ENCODE measurements at places on chromosomes 13 and 19. TPM values are rescaled to one million over a fixed set of nuclear protein-coding genes. Genes with fewer than 3 reads are reported as not detected.

DNA sequence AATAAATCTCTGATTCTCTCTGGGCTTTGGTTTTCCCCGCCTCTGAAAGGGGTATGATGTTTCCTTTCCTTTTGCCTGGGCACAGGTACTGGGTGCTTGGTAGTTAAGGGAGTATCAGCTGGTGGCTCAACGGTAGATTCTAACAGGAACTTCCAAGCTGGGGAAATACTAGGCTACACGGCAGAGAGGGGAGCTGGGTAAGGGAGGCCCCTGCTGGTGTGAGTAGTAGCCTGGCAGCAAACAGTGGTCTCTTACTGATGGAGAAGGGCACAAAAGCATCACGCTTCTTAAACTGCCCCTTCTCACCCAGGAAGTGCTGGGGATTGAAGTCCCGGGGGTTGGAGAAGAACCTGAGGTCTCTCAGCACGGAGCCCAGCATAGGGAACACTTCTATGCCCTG is 26.9 kb upstream of the CYP2A7 start:
- no peak for DNase-seq

GRCh38 chr13:20442375-20442774 is 83.3 kb downstream of the CRYL1 start:
- no peak for DNase-seq

Gene PDX1
- total RNA-seq: not detected

Gene ANKRD10
- 172 TPM for total RNA-seq

DNA sequence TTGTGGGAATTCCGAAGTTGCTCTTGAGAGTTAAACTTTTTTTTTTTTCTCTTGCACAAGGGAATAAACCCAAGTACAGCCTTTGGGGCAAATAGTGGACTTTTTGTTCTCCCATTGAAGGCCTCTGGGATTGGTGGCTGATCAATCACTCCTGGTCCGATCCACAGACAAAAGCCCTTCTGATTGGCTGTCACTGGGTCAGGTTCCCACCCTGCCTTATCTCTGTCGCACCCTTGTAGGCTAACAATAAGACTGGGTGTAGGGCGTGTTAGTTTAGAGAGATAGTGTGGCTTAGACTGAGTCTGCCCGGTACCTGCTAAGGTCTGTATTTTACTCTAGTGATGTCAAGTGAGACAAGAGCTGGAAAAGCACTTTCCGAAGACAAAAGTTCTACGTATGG is 380.8 kb downstream of the NDFIP2 start:
- no peak for DNase-seq

Gene ZNF534
- total RNA-seq: 0.23 TPM

DNA sequence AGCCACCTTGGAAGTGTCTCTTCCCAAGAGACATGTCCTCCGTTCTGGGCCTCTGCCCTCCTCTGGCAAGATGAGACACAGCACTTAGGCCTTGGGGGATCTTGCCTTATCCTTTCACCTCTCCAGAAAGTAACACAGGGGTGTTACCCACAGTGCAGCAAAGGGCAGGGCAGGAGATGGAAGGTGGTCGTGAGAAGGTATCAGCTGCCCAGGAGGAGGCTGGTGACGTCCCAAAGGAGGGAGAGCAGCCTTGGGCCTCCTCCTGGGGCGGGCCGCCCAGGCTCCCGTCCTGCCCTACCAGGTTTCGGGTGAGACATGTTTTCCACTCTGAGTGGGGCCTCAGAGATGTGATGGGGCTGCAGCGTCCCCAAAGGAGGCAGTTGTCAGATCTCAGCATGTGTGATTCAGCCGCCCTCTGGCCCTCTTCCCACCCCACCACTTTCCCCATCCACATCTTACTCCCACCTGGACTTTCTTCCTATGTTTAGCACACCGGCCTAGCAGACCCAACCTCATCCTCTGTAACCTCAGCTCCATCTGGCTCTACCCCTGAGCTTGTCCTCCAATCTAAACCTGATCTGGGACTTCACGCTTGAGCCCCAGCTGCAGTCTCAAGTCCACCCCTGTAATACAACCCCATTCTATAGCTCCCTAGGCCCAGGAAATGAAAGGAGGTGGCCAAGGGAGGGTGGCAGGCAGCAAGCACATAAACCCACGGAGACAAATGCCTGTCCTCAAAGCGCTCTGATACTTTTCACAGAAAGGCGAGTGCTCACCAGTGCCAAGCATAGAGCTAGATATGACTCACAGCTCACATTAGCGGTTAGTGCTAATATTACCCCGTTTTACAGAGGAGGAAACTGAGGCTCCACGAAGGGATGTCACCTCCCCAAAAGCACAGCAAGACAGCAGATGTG is 9.3 kb downstream of the POU2F2 start:
- DNase-seq: no peak

Gene LIM2
- total RNA-seq: not detected

- DNase-seq: no peak
These were observed 19.7 kb upstream of the IPO5 start for GRCh38 chr13:97933776-97934175.

All from ovary (tissue), 10 donors.